ENCODE measurements at places on chromosomes 5 and 9.

- DNase-seq: peak; percentile 2
Measured at GRCh38 chr9:106535439-106535838, 327.5 kb upstream of the ZNF462 start.

GRCh38 chr5:159508344-159508743, 178.1 kb upstream of the IL12B start:
- no peak for DNase-seq

- no peak for DNase-seq
Measured at GRCh38 chr5:13553896-13554295, 390.6 kb downstream of the DNAH5 start.

DNA sequence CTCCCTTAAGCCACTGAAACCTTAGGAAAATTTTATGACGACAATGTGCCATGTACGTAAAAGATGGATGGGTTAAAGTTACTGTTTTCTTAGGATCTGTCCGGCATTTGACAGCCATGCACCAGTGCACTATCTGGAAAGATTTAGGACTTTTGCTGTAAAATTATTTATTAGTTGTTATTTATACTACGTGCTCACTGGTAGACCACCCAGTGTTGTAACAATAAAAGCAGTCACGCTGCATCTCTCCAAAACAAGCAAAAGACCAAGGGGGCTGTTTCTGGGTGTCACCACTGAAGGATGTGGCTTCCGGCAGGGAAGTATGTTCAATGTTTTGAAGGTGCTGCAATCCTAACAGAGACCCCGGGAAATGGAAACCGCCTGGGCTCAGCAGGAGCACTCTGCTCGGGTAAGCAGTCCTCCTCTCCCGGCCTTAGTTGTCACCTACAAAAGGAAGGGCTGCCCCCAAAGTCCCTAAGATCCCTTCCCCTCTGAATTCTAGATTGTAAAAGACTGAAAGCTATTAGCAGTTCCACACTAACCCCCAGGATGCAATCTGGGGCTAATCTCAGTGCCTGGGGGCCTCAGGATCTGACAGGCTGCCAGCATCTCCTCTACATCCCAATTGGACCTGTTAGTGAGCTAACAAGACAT, 38.6 kb downstream of the SAXO1 start:
- DNase-seq: no peak

DNA sequence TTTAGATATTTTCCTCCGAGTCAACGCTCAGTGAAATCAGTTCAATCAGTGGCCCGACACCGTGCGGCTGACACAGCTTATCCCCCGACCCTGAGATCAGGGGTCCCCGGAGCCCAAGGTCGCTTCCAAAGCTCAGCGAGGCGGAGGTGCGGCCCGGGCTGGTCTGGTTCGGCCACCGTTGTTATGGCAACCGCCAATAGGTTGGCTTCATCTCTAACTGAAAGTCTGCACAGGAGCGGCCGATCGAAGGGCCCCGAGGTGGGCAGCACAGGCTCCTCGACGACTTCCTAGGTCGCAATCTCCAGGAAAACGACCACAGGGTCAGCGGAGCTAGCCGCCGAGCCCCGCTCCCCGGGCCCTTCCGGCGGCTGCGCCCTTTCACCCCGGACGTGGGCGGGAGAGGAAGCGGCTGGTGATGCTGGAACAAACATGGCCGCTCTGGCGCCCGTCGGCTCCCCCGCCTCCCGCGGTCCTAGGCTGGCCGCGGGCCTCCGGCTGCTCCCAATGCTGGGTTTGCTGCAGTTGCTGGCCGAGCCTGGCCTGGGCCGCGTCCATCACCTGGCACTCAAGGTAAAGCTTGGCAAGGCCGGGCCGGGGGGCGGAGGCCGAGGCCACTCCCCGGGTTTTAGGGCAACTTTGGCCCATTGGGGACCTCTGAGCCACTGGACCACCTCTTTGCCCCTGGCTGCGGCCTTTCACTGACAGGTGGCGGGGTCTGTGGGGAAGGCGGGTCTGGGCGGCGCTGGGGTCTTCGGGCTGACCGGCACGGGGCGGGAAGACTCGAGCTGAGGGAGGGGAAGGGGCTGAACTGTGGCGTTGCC, at the start of gene GPR107:
GPR107 (plus strand) TSS at position 403 of the 821 bp plus-strand sequence; CDS start at position 430, 27 bp downstream.
- peak; percentile 51 for DNase-seq

DNA sequence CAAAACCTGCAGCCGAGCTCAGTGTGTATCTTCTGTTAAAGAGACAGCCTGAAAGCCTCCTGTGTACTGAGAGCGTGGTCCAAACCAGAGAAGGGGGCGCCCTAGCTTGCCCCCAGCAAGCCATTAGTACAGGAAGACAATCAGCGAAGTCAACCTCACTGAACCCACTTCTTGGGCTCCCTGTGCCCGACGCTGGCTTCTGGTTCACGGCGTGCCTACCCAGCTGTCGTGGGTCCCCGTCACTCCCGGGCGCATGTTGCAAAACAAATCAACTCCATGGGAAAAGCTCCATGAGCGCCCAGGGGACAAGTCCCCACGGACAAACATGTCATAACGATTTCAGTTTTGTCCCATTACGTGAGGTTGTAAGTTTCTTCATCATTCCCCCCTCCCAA, 326.9 kb downstream of the SH3GL2 start:
- no peak for DNase-seq

DNA sequence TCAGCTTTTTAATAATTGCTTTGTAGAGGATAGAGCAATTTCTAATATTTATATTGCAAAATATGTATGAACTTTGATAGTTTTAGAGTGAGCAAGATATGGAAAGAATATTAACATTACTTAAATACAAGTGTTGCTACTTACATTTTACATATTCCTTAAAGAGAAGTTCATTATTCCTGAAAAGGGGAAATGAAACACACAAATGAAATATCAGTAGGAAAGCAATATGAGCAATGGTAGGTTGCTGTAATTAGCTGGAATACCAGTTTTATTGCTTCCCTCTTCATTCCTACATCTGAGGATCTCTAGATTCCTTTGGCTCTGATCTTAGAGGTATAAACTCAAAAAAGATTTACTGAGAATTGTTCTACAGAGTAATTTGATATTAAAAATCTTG, 414.1 kb downstream of the FAM170A start:
- no peak for DNase-seq

GRCh38 chr5:6362846-6363245, 15.5 kb downstream of the MED10 start:
- DNase-seq: no peak

- DNase-seq: no peak
Measured at GRCh38 chr5:95972196-95972595, 10.5 kb upstream of the ELL2 start.

GRCh38 chr5:33281431-33281843, 159.3 kb upstream of the TARS1 start:
- no peak for DNase-seq

- no peak for DNase-seq
Measured at GRCh38 chr5:143188692-143189091, 214.8 kb downstream of the NR3C1 start.

- DNase-seq: no peak
Measured at GRCh38 chr9:81560851-81561732, 128.3 kb downstream of the TLE1 start.

DNA sequence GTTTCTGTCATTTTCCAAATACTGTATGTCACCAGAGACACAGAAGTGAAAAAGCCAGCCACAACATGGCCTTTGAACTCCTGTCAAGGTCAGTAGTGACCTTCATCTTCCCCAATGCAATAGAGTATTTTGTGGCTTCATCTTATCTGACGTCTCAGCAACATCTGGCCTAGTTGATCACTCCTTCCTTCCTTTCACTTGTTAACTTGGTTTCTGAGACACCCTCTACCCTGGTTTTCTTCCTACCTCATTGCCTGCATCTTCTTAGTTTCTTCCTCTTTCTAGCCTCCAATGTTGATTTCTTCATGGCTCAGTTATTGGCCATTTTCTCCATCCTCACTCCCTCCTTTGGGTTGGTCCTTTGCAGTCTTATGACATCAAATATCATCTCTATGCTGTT, 36.3 kb downstream of the GLIS3 start:
- DNase-seq: no peak

GRCh38 chr9:126980231-126980630, 65.6 kb downstream of the RALGPS1 start:
- DNase-seq: no peak

- no peak for DNase-seq
Measured at GRCh38 chr9:118100529-118101419, 396.6 kb downstream of the TLR4 start.

- DNase-seq: no peak
Measured at GRCh38 chr9:134525841-134526583, 115.6 kb upstream of the COL5A1 start.

GRCh38 chr9:6052293-6052919, 37.0 kb upstream of the RANBP6 start:
- DNase-seq: no peak

DNA sequence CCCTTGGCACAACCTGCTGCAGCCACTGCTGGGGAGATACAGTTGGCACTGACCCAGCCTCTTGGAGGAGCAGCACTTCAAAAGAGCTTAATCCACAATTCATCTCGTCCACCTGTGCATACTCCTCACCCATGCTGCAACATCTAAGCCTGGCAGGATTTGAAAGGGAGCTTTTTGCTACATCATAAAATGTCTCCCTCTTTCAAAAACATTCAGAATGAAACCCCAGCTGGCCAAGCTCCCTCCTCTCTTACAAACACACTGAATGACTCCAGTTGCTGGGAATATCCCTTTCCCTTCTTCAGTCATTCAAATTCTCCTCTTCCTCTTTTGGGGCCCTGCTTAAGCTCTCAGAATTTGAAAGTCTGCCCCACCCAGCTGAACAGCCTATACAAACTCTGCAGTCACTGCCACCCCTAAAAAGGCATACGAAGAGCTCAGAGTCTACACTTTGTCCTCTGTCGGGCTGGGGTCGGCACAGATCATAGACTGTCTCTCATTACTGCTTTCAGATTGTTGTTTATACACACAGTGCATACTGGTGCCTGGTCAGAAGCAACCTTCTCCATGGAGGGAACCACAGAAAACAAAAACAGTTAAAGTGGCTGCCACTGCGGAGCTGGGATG, 8.8 kb upstream of the C5orf15 start:
- no peak for DNase-seq

DNA sequence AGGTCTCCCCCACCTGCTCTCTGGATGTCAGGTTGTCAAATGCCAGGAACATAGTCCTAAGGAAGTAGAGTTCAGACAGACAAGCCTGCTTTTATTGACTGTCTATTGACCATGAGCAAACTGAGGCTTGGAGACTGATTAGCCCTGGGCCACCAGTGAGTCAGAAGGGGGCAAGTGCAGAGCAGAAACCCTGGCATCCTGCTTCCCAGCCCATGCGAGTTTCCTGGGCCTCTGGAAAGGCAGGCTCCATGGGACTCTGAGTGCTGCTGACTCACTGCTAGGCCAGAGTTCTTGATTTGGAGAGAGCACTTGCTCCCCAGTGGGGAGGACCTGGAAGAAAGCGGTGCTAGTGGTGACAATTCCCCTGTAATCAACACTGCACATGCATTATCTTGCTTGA, 2.8 kb upstream of the HBEGF start:
- DNase-seq: no peak

DNA sequence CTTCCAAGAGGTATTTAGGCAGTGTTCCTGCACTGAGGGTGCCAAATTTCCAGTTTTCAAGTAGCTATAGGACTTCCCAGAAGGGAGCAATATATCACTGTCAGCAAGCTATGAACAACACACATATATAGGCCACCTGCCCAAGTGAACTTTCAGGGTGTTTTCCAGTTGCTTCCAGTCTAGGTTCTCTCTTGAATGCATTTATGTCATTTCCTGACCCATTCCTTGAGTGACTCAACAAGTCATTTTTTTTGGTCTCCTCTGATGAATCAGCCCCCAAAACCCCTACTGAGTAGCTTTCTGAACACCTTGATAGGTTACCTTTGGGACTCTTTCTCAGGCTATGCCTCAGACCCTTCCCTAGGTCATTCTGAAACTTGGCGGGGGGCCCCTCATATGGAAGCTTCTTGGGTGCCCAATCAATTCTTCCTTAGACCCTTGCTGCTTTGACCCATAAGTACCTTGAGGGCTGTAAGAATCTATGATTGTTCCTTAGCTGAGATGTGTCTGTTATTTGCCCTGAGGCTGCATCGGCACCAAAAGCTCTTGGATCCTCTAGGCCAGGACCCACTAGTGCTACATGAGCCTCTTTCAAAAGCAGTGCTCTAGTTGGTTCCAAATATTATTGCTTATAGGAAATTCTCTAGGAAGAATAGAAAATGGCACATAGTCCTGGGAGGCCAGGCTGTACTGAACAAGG, 12.4 kb downstream of the DNAJB5 start:
- DNase-seq: no peak

DNA sequence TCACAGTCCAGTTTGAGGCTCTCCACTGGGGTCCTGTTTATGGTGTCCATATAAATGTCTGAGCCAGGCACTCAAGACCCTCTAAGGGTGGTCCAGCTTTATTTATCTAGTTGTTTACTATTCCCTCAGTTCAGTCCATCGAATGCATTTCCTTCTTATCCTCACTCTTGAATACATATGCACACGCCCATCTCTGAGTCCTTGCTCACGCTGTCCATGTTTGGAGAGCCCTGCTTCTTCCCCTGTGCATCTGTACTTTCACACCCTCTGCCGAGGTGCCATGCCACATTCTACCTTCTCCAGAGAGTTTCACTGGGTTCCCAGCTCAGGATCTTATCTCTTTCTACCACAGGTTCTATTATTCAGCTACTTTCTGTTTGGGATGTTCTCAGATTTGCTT, 30.2 kb upstream of the SEMA6A start:
- DNase-seq: no peak

DNA sequence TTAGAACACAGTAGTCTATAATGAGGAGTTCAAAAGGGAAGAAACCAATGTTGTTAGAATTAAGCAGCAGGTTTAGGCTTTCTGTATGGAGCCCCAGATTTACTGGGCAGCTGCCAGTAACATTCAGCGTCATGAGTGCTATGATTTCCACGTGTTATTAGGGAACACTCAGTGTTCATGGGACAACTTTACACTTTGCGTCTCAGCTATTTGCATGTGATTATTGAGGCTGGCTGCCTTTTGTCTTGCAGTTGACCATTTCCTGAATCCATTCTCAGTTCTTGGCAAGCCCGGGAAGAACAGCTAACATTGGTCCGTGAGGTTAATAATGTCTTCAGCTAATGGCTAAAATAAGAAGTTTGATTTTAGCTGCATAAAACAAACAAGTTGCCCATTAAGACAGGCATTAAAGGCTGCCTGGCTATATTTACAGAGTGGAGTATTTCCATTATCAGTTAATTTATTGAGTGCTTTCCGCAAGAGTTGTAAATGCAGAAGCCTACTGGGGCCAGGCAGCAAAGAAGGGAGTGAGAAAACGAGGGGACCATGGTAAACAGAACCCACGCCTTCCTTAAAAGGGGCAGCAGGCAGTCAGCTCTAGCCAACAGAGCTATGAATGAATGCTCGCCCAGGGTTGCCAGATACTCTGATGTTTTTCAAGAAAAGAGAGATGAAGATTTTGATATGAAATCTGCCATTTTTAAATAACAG, 120.9 kb downstream of the PIP5K1B start:
- DNase-seq: no peak

DNA sequence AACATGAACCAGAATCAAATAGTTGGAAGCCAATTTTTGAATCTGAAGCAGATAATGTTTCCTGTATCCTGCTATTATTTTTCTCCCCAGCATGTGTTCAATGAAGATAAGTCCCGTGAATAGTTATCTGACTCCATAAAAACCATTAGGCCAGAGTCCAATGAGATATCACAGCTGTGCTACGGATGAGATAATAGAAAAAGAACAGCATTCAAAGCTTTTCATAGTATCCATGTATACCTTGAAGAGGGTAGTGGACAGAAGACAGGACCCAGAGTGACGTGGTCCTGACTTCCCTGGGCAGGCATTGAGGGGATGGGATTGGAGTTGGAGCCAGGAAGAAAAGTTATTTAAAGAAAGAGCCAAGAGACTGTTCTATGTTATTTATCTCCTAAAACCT, 50.7 kb upstream of the C6 start:
- no peak for DNase-seq

- DNase-seq: no peak
Measured at GRCh38 chr9:7147121-7148090, 389.6 kb downstream of the KDM4C start.

Measured in skin of body (tissue), 3 donors.